ENCODE measurements at places on chromosomes 13 and 19.

DNA sequence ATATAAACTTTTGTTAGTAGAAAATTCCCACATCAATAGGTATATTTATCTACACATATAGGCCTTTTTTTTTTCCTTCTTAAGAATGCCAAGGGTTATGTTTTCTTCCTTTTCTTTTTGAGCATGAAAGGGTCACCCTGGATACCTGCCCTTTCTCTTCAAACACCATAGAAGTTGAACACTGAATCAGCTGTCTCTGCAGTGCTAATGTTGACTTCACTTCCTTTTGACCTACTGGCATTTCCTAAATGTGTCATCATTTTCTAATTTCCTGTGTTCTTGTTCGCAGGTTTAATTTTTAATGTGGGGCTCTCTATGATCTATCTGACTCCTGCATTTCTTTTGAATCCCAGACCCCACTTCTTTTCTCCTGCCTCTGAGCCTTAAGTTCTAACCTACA lies 532.0 kb downstream of the GPC6 start:
- no peak for DNase-seq

DNA sequence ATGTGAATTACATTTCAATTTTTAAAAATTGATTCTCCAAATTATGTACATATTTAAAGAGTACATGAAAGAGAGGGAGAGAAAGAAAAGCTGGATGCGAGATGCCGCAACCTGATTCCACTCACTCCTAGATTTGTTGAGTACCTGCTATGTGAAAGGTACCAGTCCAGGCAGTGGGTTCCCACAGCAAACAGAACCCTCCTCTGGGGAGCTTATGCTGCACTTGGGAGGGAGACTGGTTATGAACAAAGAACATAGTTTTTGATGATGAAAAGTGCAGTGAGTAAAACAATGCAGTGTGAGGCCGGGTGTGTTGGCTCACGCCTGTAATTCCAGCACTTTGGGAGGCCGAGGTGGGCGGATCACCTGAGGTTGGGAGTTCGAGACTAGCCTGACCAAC lies 43.4 kb downstream of the ACTN4 start:
- no peak for DNase-seq

DNA sequence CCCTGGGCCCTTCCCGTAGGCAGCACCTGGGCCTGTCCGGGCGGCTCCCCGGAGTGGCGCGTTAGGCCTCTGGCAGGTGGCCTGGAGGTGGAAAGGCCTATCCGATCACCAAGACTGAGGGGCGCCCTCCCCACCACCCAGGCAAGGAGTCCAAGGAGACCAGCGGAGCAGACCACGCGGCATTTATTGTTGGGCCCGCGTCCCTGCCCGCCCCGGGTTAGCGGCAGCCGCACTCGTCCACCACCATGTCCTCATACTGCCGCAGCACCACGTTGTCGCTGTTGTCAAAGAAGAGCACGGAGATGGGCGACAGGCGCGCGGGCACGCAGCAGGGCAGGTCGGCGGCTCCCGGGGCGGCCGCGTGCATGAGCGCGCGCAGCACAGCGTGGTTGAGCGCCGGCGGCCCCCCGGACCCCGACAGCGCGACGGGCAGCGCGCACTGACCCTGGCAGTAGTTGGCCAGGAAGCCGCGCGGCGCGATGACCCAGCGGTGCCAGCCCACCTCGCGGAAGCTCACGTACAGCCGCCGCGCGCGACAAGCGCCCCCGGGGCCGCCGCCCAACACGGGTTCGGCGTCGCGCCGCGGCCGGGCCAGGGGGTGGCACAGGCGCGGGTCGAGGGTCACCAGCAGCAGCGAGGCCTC lies 27.5 kb downstream of the CERS1 start:
- DNase-seq: no peak

- DNase-seq: no peak
Measured at GRCh38 chr13:23722726-23723453, 152.7 kb downstream of the TNFRSF19 start.

GRCh38 chr19:43595605-43595998 lies 332 bp downstream of the IRGQ start:
- no peak for DNase-seq

DNA sequence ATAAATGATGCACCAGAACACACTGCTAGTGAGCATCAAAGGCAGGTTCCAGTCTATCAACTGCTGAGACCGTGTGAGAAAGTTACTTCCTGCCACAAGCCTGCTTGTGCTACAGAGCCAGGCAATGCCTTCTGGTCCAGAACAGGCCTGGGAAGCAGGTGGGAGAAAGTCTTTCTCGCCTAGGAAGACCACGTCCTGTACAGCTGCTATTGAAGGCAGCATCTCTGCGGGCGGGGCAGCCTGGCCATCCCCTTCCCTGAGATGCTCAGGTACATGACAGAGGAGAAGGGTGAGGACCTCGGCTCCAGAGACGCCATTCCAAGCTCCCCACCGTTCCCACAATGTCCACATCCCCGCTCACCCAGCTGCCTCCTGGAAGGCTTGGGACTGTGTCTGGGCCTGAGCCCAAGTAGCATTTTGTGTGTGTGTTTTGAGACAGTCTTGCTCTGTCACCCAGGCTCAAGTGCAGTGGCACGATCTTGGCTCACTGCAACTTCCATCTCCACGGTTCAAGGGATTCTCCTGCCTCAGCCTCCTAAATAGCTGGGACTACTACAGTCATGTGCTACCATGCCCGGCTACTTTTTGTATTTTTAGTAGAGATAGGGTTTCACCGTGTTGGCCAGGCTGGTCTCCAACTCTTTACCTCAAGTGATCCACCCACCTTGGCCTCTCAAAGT lies 3.4 kb downstream of the RFX1 start:
- DNase-seq: no peak

DNA sequence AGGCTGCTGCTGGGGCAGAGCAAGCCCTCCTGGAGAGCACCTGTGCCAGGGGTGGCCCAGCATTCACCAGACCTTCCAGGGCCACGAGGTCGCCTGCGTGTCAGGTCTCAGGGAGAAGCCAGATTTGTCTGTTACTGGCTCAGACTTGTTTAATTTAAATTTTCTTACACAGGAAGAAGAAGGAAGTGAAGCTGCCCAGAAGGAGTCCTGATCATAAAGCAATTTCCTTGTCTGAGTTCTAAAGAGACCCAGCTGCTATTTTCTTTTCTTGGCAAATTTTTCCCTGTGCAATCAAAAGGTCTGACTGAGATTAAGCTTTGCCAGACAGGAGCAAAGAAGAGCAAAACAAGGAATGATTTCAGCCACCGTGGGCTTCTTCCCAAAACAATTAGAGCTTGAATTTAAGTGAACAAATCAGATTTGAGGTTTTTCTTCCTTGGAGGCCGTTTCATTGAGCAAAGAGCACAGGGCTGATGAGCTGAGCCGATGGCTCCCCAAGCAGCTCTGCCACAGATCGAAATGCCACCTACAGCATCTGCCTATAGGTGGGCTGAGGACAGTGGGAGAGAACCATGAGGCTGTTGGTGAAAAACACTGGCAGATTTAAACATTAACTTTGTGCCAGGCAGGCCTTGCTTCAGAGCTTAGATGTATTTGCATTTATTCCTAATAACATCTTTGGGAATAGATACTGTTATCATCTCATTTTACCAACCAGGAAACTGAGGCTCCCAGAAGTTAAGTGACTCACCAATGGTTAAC lies 40.1 kb downstream of the HSPH1 start:
- DNase-seq: no peak

Measured in NCI-H748 treated with DMSO at 0.1 percent for 48 hours (cell line).